ENCODE measurements at places on chromosomes 5 and 9.
A peak's percentile ranks its signal among the peaks of the same experiment; 100 is the strongest.

DNA sequence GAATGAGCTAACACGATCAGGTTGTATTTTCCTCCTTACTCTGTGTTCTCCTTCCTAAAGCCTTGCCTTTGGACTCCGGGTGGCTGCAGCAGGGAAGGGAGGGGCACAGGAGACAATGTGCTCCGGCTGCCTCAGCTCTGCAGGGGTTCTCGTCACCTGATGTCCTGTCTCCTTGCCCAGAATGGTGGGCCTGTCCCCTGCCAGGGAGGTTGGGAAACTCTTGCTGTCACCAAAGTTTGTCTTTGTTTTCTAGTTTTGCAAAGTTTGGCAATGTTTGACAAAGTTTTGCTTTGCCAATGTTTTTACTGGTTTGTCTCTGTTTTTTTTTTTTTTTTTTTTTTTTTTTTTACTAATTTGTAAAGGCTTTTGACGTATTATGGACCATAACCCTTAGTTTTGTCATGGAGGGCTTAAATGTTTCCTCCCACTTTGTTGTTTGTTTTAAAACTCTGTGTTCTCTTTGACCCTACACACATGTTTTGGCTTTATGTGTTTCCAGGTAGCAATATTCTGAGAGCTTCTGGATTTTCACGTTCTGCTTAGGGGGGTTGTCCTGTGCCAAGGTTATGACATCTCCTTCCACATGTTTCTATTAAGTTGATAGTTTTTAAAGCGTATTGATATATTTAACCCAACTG is 49.3 kb downstream of the GADD45G start:
- H3K4me3 ChIP-seq: no peak overlapping the region
- peaks cover 11% of the 10 kb centered on the region for H3K4me1 ChIP-seq
- H3K27ac ChIP-seq: no peak overlapping the region

- no peaks in the 10 kb centered on the region for H3K36me3 ChIP-seq
- H3K4me3 ChIP-seq: peak overlapping the region; percentile 49
- peaks cover 2% of the 10 kb centered on the region for H3K4me1 ChIP-seq
- H3K27ac ChIP-seq: no peak overlapping the region
- peaks cover 8% of the 10 kb centered on the region for H3K27me3 ChIP-seq
Observed at GRCh38 chr9:83219154-83219923, 156.4 kb upstream of the RASEF start.

GRCh38 chr5:159620853-159621540 is 290.7 kb upstream of the IL12B start:
- no peak overlapping the region for H3K4me3 ChIP-seq
- H3K4me1 ChIP-seq: no peaks in the 10 kb centered on the region

DNA sequence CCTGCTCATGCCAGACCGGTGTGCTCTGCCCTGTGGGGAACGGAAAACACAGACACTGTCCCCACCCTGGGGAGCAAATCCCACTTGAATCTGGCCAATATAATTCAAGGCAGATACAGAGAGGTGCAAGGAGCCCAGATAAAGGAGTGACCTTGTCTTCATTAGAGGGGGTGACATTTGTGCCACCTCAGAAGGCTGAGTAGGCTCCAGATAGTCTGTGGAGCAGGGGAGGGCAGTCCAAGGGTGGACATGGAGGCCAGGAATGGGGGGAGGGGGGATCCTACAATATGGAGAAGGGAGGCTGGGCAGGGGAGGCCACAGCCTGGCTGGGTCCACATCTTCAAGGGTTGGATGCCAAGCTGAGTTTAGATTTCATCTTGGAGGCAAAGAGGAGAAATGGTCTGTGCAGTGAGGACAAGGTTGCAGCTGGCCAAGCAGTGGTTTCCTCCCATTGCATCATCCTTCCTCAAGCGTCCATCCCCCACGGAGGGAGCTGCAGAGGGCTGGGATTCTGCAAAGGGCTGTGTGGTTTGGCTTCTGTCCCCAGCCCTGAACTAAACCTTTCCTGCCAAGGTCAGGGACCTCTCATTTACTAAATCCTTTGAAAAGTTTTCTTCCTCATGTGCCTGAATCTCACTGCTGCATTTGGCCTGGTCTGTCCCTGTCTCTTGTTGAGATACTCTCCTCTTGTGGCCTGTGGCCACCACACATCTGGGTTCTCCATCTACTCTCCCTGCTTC is 60.1 kb downstream of the GALNT12 start:
- no peak overlapping the region for H3K4me3 ChIP-seq
- H3K36me3 ChIP-seq: no peaks in the 10 kb centered on the region
- no peaks in the 10 kb centered on the region for H3K4me1 ChIP-seq
- DNase-seq: no peak

DNA sequence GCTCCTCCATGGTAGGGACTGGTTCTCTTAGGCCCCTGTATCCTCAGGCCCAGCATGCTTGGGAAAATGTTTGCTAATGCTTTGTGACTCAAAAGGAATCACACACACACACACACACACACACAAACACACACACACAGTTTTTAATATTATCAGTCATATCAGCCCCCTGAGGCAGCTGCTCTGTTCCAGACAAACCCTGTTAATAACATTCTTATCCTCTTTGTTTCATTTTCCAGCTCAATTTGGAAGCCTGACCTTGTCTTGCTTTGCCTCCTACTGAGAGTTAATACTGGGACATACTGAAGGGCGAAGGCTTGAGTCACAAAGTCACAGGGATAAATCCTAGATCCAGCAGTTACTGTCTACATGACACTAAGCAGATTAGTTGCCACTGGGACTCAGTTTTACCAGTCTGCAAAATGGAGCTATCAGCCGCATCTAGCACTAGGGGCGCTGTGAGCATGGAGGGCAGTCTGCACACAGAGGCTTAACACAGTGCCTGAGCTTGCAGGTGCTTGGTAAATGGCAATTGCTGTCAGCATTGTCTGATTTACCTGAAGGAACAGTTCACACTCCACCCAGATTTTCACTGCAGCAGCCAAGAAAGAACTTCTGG is 37.1 kb upstream of the KCNMB1 start:
- DNase-seq: no peak
- no peaks in the 10 kb centered on the region for H3K4me1 ChIP-seq
- peaks cover 16% of the 10 kb centered on the region for H3K27me3 ChIP-seq
